Testis (tissue), 5 donors: ENCODE measurements at places on chromosomes 3 and 15.

DNA sequence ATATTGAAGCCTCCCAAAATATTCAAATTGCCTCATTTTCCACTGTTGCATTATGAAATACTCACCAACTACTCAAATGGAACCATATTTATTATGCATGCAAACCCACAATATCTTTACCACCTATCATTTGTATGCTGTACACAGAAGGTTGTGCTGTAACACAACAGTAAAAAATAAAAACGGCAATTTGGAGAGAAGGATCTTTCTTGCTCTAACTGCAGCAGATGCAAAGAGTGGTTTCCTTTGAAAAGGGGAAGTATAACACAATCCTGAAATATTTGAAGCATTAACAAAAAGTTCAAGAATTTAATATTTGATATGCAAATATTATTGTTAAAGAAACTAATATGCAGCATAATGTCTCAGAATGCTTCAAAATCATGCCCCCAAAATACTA lies 244.5 kb upstream of the SUCLG2 start:
- no peak for DNase-seq

DNA sequence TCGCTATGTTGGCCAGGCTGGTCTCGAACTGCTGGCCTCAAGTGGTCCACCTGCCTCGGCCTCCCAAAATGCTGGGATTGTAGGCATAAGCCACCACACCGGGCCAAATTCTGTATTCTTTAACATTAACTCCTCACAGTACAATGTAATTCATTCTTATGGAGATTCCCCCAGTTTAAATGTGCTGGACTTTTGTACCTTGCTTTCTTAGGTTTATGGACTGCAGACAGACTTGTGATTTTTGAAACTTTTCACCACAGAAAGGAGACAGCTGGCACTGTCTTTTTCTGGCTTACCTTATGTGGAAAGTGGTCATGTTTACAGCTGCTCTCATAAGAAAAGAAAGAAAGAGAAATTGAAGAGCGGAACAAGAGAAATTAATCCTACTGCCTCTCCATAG lies 103.8 kb downstream of the IQCH start:
- no peak for DNase-seq

DNA sequence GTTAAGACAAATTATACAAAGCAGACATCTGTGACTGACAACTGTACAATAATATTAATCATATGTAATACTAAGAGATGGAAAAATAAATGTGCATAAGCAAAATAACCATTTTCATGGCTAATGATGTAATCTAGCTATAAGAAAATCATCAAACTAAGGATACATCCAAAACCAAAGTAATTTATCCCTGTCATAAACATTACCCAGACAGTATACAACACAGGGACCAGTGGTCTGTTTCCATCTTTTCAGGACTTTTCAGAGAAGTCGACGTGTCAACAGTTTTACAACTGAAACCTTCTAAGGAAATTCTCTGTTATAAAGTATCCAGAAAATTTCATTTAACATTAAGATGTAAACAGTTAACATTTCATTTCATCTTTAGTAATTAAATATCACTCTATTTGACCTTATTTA lies 11.0 kb downstream of the THBS1 start:
- DNase-seq: no peak

DNA sequence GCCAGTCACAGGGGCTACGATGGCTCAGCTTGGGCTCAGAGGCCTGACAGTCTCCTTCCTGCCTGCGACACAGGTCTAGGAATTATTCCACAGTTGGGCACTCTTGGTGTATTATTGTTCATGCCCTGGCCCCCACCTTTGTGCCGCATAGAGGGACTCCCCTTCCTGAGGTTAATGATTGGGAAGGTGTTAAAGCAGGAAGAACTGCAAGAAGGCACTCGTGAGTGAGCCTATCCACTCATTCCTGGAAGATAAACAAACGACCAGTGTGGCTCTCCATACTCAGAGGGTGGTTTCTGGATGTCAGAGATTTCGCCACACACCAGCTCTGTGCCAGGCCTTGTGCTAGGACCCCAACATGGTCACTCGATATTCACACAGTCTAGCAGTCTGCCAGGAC lies 12.3 kb downstream of the LIPC start:
- DNase-seq: no peak

GRCh38 chr3:125078951-125079674 lies 23.3 kb upstream of the HEG1 start:
- no peak for DNase-seq

DNA sequence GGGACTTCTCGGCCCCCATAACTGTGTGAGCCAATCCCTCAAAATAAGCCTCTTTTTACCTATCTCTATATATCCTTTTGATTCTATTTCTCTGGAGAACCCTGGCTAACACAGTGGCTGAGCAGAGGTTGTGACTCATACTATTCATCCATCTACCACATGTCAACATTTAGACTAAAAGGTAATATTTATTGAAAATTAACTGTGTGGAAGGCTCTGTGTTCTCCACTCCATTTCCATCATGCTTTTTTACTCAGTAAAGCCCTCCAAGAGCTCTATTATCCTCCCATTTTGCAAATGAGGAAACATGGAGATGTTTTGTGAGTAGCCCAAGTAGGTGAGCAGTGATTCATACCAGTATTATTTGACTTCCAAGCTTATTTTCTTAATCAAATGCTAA lies 217.9 kb upstream of the DCBLD2 start:
- DNase-seq: no peak

DNA sequence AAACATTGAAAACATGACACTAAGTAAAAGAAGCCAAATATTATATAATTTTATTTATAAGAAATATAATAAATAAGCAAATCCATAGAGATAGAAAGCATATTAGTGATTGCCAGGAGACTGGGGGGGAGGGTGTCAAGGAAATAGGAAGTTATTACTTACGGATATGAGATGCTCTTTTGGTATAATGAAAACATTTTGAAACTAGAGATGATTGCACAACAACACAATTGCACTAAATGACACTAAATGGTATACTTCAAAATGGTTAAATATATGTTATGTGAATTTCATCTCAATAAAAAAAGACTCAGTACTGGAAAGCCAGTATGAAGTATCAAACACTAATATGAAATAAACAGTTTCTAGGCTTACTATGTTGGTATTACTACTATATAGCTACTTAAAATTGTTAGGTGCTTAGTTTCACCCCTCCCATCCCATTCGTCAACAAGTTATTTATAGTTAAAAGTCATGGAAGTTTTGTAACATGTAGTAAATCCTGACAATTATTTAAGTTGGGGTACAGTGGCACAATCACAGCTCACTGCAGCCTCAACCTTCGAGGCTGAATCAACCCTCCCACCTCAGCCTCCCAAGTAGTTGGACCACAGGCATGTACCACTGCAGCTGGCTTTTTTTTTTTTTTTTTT lies 43.7 kb downstream of the STAG1 start:
- no peak for DNase-seq

GRCh38 chr3:9105421-9105820 lies 142.1 kb upstream of the RAD18 start:
- DNase-seq: no peak

DNA sequence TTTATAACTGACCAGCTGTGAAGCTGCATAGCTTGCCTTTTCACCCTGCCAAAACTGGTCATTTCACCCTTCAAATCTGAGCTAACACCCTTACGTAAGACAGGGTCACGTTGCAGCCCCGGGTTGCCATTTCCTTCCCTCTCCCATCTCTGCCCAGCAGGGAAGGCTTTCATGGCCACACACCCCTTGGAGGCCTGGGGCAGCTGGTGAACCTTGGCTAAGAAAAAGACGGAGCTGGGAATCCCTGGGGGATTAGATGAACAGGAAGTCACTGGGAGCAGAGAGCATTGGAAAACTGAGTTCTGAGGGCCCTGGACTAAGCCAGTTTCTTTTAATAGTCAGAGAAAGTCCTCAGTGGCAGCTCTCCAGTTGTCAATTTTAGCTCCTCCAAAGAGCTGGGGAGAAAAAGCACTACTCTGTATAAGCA lies 67.8 kb downstream of the TTC23 start:
- DNase-seq: peak; percentile 37
